Stimulated activated CD8-positive, alpha-beta memory T cell treated with anti-CD3 and anti-CD28 coated beads, Interleukin-15, amount 100 ng/mL, for 1 hour (primary cell): ENCODE measurements at places on chromosomes 16 and 17.

GRCh38 chr17:51479303-51479702, 219.0 kb downstream of the UTP18 start:
- DNase-seq, result no peak

DNA sequence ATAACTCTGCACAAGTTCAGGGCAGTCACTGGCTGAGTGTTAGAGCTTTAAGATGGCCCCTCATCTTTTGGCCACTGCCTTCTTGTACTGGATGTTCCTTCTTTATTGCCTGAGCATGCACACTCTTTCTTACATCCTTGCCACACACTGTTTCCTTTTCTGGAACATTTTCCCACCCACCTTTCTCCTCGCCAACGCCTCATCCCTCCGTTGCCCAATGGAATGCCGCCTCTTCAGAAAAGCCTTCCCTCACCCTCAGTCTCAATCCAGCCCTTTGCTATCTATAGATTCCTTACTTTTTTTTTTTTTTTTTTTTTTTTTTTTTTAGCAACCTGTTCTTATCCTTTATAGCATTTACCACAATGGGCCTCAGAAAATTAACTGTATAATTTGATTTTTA, 47.9 kb upstream of the RBFOX1 start:
- no peak for DNase-seq

GRCh38 chr17:36089888-36090836, at the start of gene CCL3:
Gene CCL3 (minus strand): TSS chr17:36090143. CDS start chr17:36090058, 85 bp downstream.
- DNase-seq, result no peak

- no peak for DNase-seq
These were observed 22.6 kb upstream of the MLKL start for GRCh38 chr16:74723256-74723655.

DNA sequence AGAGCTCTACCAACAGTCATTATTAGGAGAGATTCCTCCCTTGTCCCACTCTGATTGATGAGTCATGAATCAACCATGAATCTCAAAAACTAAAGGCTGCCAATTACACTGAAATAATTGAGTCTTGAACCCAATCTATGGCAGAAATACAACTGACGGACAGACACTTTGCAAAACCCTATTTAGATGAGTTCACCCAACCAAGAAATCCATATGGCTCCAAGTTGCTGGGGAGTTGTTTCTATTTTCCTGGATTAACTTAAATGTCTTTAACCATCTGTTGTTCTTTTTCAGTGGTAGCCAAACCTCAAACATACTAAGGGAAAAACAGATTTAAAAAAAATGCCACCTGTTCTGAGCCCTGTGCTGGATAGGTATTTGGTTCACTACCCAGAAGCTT, 151.0 kb downstream of the SHISA9 start:
- DNase-seq, result no peak

- DNase-seq, result peak; percentile 41
These were observed 1.8 kb downstream of the GJD3 start for GRCh38 chr17:40362696-40363110.

- DNase-seq, result no peak
These were observed 119.1 kb downstream of the FTO start for GRCh38 chr16:53822936-53823529.

GRCh38 chr17:42386777-42387657, 1.2 kb downstream of the STAT3 start:
- no peak for DNase-seq
